ENCODE measurements at places on chromosomes 2 and 18.

DNA sequence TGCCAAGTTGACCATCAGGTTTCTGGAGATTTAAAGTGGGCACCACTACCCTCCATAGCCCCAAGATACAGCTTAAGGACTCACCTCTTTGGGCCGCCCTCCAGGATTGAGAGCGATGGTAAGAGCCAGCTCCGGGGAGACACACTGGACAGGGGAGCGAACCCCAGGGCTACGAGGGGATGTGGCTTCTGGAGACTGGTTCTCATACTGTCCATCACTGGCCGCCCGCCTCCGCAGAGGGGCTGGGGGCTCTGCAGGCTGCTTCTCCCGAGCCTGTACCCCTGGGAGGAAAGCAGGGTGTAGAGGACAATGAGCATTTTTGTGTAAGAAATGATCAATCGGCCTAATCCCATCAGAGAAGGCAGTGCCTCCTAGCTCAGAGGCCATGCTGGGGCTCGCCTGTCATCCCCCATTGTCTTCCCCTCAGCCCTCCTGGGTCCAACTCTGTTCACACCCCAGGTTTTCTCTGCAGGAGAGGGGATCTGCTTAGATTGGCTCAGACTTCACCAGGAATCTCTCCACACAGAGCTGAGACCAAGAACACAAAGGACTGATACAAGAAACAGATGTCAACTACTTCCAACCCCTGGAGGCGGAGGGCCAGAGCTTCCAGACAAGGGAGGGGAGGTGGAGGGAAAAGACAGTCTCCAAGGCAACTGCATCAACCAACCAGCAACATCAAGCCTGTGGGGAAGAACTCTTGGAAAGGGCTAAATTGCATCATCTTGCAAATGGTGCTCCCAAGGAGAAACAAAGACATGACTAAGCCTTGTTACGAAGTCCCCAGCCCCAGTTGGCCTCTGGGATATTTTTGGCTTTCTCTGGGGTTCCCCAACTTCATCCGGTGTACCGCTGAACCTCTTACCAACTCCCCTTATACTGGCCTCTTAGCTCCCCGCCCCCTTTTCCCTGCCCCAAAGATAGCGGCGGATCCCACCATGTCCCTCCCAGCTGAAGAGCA is 166.6 kb downstream of the TNS1 start:
- DNase-seq, result no peak

GRCh38 chr2:160168878-160169277 is 31.2 kb downstream of the ITGB6 start:
- DNase-seq, result no peak

GRCh38 chr2:16686641-16687040 is 21.0 kb upstream of the CYRIA start:
- no peak for DNase-seq

DNA sequence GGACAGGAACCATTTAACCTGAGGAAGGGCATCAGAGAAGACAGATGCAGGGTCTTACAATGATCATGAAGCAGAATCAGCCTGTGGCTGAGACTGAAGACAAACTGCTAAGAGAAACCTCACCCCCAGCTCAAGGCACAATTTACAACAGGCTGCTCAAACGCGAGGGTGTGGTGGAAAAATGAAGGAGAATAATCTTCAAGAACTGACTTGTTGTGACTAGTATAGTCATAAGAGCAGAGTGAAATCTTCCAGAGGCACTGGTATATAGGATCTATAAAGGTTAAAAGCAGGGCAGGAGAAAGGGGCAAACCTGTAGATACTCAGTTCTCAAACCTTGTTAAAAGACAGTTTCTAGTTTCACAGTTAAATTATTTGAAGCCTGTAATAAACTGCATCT is 1155.8 kb upstream of the TMEFF2 start:
- no peak for DNase-seq

GRCh38 chr18:46402396-46402795 is 254.6 kb downstream of the LOXHD1 start:
- no peak for DNase-seq

DNA sequence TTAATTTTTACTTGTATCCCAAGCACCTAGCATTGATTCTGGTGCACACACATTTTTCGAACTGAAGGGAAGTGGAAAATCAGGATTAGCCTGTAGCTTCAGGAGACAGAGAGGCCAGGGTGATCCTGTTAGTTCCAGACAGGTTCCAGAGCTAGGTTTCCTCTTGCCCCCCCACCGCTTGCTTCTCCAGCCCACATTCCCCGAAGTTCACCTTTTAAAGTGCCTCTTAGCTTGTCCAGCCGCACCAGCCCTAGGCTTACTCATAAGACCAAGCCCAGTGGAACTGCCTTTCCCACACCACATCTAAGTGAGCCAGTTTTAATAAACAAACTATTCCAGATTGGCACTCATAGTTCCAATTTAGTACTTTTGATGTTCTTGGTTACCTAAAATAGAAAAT is 898.6 kb upstream of the KLHL29 start:
- no peak for DNase-seq

GRCh38 chr2:24831221-24832072 is 38.2 kb downstream of the CENPO start:
- DNase-seq, result no peak

DNA sequence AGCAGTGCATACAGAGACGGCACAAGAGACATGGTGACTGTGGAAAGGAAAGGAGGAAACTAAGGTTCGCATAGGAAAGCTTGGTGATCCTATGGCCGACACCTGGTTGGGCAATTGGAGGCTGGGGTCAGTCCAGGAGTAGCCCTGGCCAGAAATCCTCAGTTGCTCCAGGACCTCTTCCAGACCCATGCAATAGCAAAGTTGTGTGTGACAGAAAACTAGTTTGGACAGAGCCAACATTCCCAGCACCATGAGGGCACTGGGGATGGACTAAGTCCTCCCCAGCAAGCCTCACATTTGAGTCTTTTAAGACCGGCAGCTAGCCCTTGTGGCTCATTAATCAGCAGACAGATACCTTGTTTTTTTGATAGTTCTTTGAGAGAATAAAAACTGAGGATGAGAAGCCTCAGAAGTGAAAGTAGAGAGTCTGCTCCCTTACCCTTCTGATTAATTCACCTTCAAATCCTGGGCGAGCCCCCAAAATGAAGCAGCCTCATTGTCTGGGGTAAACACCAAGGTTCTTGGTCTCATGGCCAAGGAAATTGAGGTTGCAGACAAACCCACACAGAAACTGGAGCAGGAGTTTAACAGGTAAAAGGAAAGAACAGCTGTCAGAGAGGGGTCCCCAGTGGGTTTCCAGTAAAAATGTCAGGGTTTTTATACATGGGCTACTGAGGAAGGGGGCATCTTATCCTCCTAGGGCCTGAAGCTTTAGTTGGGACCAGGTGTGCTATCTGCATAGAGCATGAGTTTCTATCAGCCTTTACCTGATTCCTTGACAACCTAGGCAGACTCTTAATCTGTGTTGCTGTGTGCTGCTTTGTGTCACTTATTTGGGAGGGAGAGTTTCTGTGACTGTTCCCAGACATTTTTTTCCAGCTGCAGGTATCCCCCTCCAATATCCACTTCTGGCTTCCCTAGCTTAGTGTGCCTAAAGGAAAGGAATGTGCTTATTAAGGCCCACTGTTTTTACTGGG is 39.1 kb downstream of the STK17B start:
- DNase-seq, result no peak

DNA sequence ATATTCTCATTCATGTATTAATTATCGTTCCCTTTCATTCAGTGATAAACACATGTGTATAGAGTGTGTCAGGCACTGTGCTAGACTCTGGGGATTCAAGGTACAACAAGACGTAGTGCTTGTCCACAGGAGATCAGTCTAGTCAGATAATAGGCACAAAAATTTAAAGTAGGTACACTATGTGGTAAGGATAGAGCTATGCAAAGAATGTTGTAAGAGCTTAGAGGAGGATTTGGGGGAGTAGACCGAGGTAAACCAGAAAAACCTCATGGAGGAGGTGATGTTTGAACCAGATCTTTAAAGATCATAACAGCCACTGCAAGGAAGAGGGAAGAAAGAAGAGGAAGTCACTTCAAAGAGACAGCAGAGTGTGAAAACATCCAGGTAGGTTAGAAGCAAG is 256.9 kb upstream of the DDX18 start:
- DNase-seq, result no peak

- DNase-seq, result no peak
Measured at GRCh38 chr2:238433941-238434845, 7.5 kb downstream of the ASB1 start.

DNA sequence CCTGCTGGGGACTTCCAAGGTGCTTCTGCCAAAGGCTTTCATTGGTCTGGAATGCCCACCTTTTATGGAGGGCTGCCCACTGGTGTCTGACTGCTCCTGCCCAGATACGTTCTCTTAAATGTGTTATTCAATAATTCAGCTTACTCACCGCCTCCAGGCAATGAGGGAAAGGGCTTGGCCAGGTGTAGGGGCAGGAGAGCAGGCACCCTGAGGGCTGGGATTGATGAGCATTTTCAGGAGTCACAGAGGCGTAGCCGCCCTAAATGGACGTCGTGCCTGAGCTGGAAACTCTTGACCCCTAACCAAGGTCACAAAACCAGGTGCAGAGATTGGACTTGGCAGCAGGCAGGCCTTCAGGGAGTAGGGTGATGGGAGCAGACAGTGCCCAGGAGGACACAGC is 26.8 kb downstream of the MAL start:
- no peak for DNase-seq

DNA sequence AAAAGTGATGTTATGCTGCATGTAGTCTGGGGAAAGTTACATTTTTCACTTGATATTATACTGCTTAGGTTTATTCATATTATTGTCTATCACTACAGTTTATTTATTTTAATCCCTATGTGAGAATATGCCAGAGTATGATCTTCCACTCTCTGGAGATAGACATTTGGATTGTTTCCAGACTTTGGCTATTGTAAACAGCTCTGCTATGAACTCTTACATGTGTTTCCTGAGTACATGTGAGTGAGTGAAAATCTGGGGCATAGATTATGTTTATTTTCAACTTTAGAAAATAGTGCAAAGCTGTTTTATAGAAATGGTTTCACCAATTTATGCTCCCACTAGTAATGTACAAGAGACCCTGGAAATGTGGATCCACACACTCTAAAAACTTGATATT is 49.0 kb upstream of the EPAS1 start:
- no peak for DNase-seq

GRCh38 chr2:18156002-18156401 is 277.5 kb downstream of the KCNS3 start:
- DNase-seq, result no peak

DNA sequence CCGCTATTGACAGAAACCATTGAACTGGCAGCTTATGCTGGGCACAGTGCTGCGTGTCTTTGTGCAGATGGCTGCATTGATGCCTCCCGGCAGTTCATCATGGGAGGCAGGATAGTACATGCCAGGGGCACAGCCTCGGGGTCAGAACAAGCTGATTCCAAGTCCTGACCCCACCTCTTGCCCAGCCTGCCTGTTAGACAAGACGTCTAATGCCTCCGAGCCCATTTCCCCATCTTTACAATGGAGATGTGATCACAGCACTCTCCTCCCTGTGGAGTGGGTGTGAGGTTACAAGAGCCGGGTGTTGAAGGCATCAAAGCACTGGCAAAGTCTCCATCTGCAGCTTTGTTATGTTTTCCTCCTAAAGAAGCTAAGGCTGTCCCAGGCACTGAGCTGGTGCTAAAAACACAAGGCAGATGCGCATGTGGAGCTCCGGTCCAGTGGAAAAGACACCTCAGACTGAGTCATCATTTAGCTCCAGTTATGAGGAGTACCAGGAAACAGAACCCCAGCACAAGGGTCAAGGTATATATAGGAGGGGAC is 125.7 kb upstream of the EPAS1 start:
- no peak for DNase-seq

DNA sequence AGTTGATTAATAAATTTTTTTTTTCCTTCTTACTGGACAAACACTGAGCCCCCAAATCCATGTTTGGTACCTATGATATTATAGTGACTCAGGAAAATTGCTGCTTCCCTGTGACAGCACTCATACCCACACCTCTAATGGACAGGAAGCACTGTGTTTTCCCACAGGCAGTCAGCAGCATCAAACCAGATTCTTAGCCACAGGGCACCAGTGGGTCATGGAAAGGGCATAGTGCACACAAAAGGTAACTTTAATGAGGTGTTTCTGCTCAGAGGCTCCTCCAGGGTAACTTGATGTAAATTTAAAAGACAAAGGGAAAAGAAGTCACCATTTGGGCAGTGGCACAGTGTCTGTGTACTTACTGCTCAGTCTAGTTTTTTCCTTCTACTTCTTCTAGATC is 34.1 kb downstream of the SERPINB11 start:
- no peak for DNase-seq

DNA sequence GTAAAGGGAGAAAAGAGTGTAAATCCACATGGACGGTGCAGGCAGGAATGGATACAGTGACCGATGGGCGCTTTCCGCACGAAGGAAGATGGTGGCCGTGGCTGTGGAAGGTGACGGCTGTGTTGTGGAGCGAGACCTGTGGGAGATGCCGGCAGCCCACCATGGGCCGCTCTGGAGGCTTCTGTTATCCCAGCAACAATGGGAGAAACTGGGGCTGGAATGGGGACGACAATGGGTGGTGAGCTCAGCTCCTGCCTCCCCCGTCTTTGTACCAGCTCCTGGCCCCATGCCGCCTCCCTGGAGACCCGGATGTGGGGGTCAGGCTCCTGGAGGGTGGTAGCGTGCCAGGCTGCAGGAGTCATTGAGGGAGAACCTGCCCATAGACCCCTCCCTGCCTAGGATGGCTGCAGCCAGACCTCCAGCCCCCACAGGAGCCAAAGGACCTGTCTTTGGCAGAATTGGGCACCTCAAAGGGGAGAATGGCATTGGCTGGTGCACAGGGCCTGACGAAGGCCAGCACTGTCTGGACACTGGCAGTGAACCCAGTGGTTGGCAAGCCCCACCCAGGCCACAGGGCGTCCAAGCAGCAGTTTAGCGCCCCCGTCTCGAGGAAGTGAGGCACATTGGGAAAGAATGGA is 72.6 kb downstream of the SLC66A2 start:
- DNase-seq, result no peak

DNA sequence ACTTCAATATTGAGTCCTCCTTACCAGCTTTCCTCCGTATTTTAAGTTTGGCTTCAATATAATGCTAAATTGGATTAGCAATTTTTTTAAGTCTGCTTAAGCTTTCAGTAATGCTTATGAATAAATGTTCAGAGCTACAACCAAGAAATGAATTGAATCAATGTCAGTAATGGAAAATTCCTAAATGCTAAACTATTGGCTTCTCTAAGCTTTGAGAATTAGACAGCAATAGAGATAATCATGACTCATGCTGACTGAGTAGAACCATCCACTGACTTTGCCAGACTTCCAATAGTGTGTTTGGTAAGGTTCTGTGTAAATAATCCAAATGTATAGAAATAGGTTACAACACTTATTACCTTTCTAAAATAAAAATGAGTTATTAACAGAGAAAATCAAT is 8.9 kb upstream of the PDE1A start:
- no peak for DNase-seq

DNA sequence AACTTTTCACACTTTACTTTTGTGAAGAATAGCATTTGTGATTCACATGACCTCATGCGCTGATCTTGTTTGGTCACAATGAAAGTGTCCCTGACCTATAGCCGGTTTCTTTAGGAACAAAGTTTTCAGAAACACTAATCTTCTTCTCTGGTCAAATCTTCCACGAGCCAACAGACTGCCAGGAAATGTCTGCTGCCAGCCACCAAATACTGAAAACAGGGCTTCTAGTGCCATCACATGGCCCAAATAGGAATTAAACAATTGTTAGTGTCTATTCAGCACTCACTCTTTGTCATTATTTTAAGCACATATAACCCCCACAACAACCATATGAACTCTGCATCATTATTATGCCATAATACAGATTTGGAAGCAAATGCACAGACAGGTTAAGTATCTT is 286.5 kb upstream of the SYT4 start:
- DNase-seq, result no peak

GRCh38 chr2:77519164-77519887 is 2.9 kb downstream of the LRRTM4 start:
- no peak for DNase-seq

All from stimulated activated CD8-positive, alpha-beta memory T cell treated with anti-CD3 and anti-CD28 coated beads, Interleukin-15, amount 100 ng/mL, for 24 hours (primary cell).